AG10803 (cell line): ENCODE measurements at places on chromosomes 1 and 21.

- DNase-seq: no peak
These were observed 189.6 kb upstream of the ST6GALNAC5 start for GRCh38 chr1:76677416-76678405.

DNA sequence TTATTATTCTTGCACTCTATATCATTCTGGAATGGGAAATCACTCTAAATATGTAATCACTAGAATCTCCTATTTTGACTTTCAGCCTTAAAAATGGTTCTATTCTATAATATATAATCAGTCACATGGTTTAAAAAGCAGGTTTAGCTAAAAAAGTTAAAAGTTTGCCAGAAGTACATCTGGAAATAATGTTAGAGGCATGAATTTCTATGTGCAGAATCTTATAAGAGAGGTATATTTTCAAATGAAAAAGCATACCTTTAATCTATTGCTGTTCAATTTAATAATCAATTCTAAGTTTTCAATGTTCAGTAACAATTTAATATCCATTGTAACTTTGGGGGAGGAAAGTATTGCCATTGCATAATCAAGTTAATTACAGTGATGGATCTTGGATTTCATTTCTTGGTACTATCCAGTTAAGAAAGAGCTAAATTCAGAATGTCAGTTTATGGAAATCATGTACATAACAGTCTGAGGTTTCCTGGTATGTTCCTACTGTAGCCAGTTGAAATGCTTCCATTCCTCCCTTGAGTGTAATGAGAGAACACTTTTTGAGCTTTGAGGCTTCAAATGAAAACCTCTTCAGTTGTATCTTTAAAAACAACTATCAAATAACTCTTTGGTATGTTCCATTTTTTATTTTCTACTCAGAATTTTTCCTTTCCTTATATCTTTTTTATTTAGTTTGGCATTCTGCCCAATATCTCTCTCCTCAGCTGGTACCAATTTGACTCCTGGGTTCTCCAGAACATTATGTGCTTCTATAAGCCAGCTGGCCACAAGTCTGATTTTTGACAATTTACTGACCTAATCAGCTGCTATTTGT is 175.7 kb upstream of the COL11A1 start:
- DNase-seq: peak; percentile 40

GRCh38 chr1:207219979-207220889 is 101.2 kb upstream of the CD55 start:
- no peak for DNase-seq

- no peak for DNase-seq
These were observed 16.4 kb upstream of the CAPN2 start for GRCh38 chr1:223695941-223696340.

DNA sequence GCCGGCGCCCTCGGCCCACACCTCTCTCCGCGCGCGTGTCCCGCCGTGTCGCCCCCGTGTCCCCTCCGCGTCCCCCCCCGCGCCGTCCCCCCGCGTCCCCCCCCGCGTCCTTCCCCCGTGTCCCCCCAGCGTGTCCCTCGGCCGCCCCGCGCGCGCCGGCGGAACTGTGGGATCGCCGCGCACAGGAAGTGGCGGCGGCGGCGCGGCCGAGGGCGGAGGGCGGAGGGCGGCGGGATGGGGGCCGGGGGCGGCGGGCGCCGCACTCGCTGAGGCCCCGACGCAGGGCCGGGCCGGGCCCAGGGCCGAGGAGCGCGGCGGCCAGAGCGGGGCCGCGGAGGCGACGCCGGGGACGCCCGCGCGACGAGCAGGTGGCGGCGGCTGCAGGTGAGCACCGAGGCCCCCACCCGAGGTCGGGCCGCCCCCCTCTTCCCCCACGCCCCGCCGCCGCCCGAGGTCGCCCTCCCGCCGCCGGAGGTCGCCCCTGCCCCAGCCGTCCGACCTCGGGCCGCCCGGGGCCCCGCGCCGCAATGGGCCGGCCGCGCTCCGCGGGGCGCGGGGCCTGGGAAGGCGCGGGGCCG is at the start of gene AGPAT3:
Gene AGPAT3, plus strand, starts transcription at position 262 of the 578 bp plus-strand sequence. CDS start 94,459 bp downstream, outside the sequence.
- peak; percentile 17 for DNase-seq

- peak; percentile 92 for DNase-seq
These were observed 138.5 kb downstream of the CLIC6 start for GRCh38 chr21:34807146-34807880.

GRCh38 chr1:228162286-228163006 is 3.2 kb upstream of the IBA57 start:
- peak; percentile 34 for DNase-seq

GRCh38 chr1:108664481-108664880 is 3.6 kb upstream of the HENMT1 start:
- no peak for DNase-seq

DNA sequence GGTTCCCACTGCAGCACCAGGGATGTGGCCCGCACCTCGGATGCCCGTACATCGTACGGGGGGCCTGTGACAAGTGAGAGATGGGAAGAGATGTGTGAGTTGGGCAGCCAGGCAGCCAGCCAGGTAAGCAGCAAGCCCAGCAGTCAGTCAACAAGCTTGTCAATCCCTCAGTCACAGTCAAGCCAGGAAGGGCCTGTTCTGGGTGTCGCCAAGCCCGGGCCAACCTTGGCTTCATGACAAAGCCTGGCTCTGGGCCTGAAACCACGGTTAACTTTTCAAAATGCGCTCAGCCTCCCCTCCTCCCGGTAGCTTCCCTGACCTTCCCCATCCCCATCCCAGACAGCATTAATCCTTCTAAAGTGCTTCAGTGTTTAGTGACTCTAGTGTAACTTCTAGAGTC is 31.8 kb downstream of the MYOM3 start:
- DNase-seq: no peak

DNA sequence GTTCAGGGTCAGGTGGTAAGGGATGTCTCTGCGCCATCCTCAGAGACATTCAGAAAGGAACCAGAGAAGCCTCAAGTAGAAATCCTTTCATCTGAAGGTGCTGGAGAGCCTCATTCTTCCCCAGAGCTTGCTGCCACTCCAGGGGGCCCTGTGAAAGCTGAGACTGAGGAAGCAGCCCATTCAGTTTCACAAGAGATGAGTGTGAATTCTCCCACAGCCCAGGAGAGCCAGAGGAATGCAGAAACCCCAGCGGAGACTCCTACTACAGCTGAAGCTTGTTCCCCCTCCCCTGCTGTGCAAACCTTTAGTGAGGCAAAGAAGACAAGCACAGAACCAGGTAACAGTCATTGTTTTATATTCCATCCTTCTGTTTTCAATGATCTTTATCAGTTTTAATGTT is 38.7 kb downstream of the ZBTB40 start:
- no peak for DNase-seq

GRCh38 chr1:216532251-216532798 is 109.1 kb upstream of the USH2A start:
- DNase-seq: no peak

- peak; percentile 1 for DNase-seq
These were observed 32.3 kb downstream of the BCAS2 start for GRCh38 chr1:114549137-114549536.

GRCh38 chr1:99580451-99580850 is 65.5 kb upstream of the PALMD start:
- peak; percentile 49 for DNase-seq

- no peak for DNase-seq
These were observed 51.3 kb upstream of the LYST start for GRCh38 chr1:235918032-235918431.

GRCh38 chr1:154718566-154718965 is 110.6 kb upstream of the ADAR start:
- DNase-seq: no peak

DNA sequence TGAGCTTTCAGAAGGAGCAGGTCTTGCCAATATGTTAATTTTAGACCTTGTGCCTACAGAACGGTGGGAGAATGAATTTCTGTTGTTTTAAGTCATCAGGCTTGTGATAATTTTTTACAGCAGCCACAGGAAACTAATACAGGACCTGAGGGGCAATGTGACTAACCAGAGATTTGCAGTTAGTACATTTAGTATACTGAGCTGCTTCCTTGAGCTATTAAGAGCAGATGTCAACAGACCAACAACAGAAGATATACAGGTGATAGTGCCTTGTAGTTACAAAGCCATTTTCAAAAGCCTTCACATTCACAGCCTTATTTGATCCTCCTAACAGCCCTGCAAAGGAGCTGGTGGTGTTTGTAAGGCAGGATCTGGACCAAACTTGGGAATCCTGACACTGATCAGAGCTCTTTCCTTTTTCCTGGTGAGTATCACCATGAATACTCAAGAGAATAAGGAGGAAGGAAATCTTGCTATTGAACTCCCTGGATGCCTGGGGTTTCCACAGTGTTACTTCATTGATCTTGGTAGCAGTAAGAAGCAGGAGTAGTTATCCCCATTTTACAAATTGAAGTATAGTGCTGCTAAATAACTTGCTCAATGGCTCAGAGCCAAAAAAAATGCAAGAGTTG is 4.7 kb upstream of the SLAMF1 start:
- DNase-seq: no peak

DNA sequence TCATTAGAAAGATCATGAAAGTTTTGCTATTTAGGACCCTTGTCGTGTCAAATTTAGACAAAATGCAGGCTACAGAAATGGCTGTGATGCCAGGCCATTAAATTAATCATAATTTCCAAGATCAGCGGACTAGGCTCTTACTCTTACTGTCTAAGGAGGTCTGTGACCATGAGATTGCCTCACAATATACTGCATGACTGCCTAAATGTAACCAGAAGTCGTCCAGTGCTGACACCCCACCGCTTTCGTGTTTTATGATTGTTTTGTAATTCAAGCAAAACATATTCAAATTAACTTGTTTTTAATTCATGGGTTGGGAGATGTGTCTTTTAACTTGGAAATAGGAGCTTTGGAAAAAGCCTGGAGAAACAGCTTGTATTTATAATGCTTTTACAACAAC is 947.5 kb downstream of the BRINP3 start:
- DNase-seq: no peak

DNA sequence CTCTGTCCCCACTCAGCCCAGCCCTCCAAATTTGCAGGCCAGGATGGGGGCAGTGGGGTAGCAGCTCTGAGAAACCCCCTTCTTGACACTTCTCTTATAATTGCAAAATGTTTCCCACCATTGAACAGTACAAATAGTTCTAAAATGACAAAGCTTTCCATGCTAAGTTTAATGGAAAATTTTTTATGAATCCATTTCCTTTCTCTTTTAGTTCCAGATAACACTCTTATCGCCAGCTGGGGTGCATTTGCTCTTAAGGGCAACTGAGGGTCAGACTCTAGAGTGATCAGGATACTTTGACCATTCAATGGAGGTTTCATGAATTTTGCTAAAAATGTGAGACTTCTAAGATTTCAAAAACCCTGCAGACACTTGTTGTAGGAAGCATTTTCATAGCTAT is 29.9 kb downstream of the PIK3C2B start:
- no peak for DNase-seq

DNA sequence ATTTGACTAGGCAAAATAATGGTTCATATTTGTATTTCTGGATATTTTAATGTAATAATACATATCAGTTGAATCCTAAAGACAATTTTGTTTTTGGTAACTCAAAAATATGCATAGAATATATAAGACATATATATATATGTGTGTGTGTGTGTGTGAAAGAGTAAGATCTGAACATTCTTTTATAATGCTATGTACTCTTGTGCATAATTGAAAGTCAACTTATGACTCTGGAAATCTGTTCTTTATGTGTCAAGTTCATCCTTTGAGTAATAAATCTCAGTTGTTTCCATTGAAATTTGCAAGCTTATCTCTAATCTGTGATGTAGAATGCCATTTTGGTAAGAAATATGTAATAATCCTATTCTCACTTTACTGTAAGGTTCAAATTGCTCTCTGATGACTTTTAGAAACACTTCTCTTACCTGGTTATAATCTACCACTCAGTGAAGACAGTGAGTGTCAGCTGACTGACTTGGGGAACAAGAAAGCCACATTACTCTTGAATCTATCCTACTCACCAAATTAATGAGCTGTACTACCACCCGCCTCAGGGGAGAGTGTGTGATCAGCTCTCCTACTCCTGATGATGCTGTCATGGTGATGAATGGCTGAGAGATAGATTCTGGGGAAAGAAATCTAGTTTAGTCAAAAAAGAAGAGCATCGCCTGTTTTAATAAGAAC is 15.0 kb upstream of the NEK7 start:
- no peak for DNase-seq

GRCh38 chr21:15837645-15838044 is 107.9 kb downstream of the USP25 start:
- peak; percentile 50 for DNase-seq

- DNase-seq: no peak
These were observed 683 bp downstream of the LRRC8B start for GRCh38 chr1:89525169-89525855.

- DNase-seq: peak; percentile 42
These were observed 48.5 kb downstream of the UTP25 start for GRCh38 chr1:209876078-209876800.
